Pulmonary artery endothelial cell (primary cell): ENCODE measurements at places on chromosomes 7 and 10.

- no peak for DNase-seq
Measured at GRCh38 chr10:44862924-44863323, 48.2 kb upstream of the TMEM72 start.

- DNase-seq, result peak; percentile 48
Measured at GRCh38 chr7:105691082-105691679, 109.9 kb upstream of the EFCAB10 start.

- DNase-seq, result no peak
Measured at GRCh38 chr7:43199371-43200160, 87.1 kb downstream of the HECW1 start.

DNA sequence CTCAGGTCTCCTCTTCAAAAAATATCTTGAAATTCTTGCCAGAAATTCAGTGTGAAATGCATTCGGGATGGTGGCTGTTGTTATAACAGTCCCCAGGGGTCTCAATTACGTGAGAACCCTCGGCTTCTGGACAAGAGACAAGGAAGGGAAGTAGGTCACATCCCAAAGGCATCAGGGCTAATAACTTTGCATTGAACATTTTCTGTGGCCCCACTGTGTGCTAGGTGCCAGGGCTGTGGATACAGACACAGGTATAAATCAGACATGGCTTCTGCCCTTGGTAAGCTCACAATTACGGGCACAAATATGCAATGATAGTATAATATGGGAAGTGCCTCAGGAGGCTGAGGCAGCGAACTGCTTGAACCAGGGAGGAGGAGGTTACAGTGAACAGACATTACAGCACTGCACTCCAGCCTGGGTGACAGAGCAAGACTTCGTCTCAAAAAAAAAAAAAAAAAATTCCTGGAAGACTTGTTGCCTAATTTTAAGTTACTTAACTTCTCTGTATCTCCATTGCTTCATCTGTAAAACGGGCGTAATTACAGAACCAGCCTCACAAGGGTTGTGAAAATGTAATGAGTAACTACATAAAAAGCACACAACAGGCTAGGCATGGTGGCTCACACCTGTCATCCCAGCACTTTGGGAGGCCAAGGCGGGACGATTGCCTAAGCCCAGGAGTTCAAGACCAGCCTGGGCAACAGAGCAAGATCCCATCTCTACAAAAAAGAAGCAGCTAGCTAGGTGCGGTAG is 2.5 kb upstream of the RHBDD2 start:
- DNase-seq, result no peak

DNA sequence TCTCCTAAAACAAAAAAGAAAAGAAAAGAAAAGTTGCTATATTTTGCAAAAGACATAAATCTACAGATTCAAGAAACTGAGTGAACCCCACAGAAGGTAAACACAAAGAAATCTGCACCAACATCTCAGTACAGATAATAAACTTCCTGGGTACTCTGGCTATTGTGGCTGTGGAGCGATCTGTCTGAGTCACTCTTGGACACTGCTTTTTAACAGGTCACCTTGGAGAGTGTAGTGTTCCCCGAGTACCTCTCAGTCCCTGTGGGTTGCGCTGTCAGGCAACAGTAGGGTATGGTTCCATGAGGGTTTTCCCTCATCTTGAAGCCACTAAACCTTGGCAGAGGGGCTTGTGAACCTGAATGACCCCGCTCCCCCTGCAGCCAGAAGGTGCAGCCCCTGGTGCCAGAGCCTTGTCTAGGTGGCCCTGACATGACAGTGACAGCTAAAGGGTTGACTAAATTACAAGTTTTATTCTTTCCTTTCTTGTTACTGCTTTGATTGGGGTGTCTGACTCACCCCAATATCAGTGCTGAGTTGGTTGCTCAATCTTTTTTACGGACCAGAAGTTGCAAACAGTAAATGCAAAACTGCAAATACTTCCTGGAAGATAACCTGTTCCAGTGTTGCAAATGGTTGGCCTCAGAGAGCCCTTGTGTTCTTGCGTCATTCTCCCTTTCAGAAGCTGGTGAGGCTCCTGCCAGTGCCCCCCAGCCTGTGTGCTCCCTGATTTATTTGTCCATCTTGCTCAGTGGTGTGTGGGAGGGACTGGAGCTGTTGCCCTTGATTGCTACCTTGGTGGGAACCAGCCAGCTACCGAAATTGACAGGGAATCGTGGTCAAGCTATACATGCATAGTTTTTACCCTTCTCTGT is 30.6 kb downstream of the POR start:
- DNase-seq, result no peak

DNA sequence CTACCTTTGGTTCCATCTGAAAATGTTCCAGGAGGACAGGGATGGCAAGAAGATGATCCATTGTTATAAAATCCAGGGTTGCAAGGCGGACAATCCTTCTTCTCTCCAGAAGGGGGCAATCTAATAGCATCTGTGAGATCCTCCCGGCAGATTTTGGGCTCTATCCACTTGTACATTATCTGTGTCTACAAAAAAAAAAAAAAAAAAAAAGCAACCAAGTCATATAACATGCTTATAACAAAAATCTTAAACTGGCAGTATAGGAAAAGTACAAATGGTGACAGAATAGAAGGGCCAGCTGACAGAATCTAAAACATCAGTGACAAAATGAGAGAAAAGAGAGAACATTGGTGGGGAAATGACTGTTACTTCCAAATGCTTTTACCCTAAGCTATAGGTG is 132.7 kb downstream of the ELAPOR2 start:
- DNase-seq, result no peak

GRCh38 chr10:48254750-48255512 is 19.6 kb downstream of the FRMPD2 start:
- DNase-seq, result no peak

DNA sequence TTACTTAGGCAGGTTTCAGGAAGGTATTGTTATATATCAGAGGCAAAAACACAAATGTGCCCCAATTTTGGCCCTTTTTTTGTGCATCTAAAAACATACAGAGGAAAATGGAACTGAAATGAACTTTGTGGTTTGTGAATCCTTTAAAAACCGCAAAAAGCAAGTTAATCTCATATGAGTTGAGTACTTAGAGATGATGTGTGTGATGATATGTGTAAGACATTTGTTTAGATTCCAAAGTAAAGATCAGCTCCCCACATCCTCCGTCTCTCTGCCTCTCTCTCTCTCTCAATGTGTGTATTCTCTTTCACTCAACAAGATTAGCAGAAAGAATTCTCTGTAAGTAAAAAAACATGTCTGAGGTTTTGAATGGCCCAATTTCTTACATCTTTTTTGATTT is 201.9 kb downstream of the MALRD1 start:
- no peak for DNase-seq

- no peak for DNase-seq
Measured at GRCh38 chr7:144011458-144012230, 11.5 kb downstream of the OR6B1 start.

- no peak for DNase-seq
Measured at GRCh38 chr10:32189400-32190084, 133.3 kb upstream of the KIF5B start.

DNA sequence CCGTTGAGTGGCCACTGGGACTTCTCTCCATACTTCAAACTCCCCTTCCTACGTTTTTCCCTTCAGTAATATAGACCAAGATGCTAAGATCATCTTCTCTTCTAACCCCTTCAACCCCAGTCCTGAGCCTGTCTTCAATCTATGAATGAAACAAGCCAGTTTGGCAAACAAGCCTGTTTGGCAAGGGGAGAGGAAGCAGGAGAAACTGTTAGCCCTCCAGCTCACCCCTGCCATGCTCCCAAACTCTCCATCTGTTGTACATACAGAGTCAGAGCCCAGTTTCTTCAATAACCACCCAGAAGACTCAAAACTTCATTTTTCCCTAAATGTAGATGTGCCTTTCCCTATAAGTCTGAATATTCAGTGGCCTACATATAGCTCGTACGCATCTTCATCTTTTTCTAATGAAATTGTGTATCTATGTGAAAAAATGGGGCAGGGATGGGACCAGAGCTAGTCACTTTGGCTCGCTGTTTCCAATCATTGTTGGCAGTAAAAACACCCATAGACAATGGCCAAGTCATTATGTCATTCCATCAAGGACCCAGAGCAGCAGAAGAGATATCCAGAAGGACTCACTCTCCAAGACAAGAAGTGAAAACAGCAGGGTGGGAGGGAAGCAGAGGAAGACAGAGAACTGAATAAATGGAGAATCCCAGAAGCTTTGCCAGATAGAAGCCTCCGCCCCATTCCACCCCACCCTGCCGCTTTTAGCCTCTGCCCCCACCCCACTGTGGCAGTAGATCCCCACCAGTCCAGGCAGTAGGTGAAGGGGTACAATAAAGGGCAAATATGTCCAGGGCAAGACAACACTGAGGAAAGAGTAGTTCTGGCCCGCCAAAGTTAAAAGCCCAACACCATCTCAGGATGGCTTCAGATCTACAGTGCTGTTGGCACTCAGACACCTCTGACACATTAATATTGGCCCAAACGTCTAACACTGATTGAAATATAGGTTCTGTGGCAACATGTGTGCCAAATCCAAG is 87.3 kb downstream of the DOCK4 start:
- no peak for DNase-seq

GRCh38 chr10:88361494-88361893 is 221.6 kb downstream of the RNLS start:
- no peak for DNase-seq

GRCh38 chr7:107715531-107715930 is 28.4 kb upstream of the CBLL1 start:
- no peak for DNase-seq

GRCh38 chr10:126101736-126102135 is 205.4 kb downstream of the FANK1 start:
- DNase-seq, result no peak

- DNase-seq, result no peak
Measured at GRCh38 chr7:158442260-158442659, 145.4 kb downstream of the PTPRN2 start.

DNA sequence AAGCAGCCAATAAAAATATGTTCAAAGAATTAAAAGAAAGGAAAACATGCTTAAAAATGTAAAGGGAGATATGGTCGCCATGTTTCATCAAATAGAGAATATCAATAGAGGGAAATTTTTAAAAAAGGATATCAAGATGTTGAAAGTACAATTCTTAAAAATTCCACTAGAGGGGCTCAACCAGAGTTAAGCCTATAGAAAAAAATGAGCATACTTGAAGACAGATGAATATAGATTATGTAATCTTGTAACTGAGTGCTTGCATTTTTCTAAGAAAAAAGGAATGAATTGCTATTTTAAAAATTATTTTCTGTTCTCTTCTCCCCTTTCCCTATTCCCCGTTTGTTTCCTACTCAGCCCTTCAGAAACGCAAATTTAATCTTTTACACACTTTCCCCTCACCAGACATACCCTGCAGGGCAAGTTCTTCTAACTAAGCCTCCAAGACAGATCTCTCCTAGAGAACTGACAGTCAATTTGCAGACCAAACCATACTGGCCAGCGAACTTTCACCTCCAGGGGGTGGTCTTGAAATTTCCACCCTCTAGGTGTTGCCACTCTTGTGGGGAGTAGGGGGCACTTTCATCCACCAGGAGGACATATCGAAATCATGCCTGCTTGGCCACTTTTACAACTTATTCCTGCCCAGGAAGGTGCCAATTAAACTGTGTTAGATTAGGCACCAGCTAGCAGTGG is 67.7 kb downstream of the NSUN6 start:
- no peak for DNase-seq

- DNase-seq, result no peak
Measured at GRCh38 chr7:17099083-17099973, 199.1 kb upstream of the AHR start.
